ENCODE measurements at places on chromosomes 4 and X. TPM values are rescaled to one million over a fixed set of nuclear protein-coding genes. Genes with fewer than 3 reads are reported as not detected.
A peak's percentile ranks its signal among the peaks of the same experiment; 100 is the strongest.

Gene RAB9B
- total RNA-seq, result under 0.01 TPM

DNA sequence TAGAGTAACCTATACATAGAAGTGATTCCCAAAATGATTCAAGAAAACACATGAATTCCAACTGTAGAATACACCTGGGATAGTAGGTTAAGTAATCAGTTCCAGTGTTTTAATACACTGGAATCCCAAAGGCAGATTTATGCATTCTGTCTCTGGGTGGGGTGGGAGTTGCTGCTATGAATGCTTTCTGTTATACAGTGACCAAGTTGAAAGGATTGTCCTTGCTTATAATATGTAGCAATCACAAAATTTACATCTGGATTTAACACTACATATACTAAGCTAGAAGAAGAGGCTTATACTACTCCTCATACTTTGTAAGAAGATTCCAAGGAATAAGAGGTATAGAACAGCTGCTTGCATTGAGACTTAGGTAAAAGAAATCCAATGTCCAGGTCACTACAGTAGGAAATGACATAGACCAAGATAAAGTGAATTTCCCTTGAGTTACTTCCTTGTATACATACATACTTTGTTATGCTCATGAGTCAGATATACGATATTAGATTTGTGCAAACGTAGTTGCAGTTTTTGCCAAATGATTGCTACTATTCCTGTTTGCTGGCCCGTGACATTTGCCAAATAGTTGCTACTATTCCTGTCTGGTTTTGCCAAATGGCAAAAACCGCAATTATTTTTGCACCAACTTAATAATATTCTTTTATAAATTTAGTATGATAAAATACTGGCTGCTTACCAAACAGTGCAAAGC, 210.5 kb upstream of the DIAPH2 start:
- DNase-seq, result no peak

DNA sequence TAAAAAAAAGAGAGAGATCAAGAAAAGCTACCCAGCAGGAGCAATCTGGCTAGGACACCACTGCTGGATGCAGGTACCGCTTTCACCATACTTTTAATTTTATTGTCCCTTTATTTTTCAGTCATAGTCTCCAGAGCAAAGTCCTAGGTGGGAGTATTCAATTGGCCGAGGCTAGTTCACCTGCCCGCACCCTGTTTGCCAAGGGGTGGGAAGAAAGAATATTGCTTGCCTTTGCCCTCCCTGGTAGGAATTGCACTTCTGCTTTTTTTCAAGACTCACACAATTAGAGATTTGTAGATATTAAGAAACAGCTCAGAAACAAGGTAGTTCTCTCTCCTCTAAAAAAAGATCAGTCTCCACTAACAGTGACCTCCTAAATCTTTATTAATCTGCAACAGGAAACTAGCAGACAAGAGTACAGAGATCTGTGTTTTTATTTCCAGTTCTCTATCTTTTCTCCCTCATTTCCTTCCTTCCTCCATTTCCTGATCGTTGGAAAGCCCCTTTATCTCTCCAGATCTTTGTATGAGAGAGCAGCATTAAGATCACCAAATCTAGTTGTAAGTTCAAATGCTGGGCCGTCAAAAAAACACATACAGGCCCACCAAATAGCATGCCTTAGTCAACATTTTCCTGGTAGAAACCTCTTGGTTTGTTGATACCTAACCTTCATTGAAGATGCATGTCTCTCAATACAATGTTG, 9.4 kb upstream of the RPGR start:
- DNase-seq, result no peak

DNA sequence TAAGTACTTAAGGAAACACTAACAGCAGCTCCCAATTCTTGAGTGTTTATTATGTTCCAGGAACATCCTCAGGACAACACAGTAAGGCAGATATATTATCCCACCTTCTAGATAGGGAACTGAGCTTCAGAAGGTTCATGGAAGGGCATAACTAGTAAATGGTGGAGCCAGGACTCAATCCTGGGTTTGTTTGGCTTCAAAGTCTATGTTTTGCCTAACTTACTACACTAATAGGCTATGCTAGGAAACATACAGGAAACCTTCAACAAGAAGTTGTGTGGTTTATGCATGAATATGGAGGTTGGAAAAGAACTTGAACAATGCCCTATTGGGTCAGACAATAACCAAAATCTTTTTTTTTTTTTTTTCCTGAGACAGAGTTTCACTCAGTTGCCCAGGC, 72.5 kb upstream of the GPR34 start:
- no peak for DNase-seq

- DNase-seq, result no peak
These were observed 58.6 kb upstream of the ALB start for GRCh38 chr4:73345399-73345975.

DNA sequence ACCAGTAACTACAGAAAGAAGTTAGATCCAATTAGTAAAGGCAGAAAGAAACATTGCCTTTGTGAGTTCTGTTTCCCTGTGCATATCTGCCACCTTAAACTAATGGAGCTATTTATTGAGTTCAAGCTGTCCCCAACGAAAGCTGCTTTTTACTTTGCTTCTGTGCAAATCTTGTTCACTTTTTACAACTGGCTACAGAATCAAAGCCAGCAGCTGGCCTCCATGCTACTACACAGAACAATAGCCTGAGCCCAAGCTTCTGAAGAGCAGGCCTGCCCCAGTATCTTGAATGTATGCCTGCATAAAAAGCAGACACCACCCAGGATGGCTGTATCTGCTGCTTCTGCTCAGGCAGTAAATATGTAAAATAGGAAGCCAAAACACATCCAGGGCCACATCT, 28.1 kb downstream of the ANK2 start:
- DNase-seq, result no peak

Gene VSIG4
- not detected for total RNA-seq

Gene CTBP1
- 61.3 TPM for total RNA-seq

Gene FRMPD3
- not detected for total RNA-seq

DNA sequence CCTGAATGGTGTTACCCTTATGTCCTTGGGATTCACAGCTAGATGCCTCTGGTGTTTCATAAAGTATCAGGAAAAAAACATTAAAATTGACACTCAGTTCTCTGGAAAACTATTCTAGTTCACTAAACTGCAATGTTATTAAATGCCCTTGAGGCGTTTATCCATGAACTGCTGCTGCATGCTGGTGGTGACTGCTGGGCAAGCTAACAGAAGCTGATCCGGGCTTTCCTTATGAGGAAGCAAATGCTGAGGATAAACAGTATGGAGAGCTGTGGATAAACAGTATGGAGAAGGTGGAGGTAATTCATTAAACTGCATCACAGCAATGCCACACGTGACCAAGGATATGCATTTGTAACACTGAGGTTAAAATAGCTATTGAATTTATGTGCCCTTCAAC, 227.0 kb downstream of the NR3C2 start:
- no peak for DNase-seq

Gene PLS3
- 116 TPM for total RNA-seq

GRCh38 chr4:73978886-73979285, 2.9 kb downstream of the PF4 start:
- peak; percentile 11 for DNase-seq

DNA sequence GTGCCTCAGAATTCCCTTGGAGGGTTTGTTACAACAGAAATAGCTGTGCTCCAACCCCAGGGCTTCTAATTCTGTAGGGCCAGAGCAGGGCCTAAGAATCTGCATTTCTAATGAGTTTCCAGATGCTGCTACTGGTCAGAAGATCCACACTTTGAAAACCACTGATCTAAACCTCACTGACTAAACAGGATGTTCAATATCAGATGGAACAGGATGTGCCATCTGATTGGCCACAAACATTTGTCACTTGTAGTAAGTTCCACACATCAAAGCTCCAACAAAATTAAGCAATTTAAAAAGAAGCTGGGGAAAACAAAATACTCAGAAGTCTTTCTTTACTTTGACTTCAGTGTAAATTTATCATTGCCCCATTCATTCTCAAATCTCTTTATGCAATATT, 14.3 kb downstream of the CASK start:
- no peak for DNase-seq

Gene GYG2
- 1.2 TPM for total RNA-seq

GRCh38 chr4:40833212-40833611, 83.5 kb downstream of the NSUN7 start:
- no peak for DNase-seq

GRCh38 chr4:55763996-55764395, 55.6 kb upstream of the EXOC1L start:
- no peak for DNase-seq

All from RPMI7951 (cell line).